ENCODE measurements at places on chromosomes 7 and 10.

DNA sequence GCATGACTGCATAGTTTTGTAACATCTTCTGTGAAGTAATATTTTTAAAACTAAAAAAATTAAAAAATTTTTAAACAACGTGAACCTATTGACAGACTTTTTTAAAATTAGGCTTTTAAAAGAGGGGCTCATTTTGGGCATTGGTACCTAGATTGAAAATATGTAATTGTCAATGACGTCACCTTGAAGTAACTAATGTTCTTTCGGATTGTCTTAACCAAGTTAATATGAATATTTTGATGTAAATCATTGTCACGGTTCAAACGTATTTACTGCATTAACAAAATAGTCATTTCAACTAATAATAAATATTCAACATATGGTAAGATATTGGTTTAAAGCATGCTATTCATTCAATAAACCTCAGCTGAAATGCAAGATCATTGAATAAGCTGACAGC is 719.8 kb downstream of the ANKRD7 start:
- no peak for DNase-seq

DNA sequence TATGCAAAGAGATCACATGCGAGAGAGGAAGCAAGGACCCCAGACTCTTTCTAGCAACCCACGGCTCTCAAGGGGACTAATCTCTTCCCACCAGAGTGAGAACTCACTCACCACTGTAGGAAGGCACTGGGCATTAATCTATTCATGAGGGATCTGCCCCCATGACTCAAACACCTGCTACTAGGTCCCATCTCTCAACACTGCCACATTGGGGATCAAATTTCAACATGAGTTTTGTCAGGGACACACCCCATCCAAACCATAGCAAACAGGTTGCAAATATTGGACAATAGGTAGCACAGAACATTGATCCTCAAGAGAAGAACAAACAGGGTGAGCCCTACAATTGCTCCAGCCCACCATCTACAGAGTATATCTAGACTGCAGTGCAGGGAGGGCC is 740.6 kb downstream of the LRMDA start:
- no peak for DNase-seq

GRCh38 chr7:120521761-120522737 is 249.1 kb downstream of the KCND2 start:
- DNase-seq = no peak

DNA sequence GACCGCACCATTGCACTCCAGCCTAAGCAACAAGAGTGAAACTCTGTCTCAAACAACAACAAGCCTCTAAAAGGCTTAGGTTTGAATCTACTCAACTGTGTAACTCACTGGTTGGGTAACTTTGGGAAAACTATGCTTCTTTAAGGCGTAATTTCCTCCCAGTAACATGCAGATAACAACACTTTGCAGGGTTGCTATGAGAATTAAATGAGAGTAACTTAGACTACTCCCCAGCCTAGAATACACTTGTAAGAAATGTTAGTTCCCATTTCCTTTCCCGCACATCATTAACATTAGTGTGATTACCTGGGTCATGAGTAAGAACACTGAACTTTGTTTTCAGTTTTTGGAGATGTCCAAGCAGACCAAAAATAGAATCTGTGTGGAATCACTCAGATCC is 5.4 kb upstream of the MYPN start:
- no peak for DNase-seq

DNA sequence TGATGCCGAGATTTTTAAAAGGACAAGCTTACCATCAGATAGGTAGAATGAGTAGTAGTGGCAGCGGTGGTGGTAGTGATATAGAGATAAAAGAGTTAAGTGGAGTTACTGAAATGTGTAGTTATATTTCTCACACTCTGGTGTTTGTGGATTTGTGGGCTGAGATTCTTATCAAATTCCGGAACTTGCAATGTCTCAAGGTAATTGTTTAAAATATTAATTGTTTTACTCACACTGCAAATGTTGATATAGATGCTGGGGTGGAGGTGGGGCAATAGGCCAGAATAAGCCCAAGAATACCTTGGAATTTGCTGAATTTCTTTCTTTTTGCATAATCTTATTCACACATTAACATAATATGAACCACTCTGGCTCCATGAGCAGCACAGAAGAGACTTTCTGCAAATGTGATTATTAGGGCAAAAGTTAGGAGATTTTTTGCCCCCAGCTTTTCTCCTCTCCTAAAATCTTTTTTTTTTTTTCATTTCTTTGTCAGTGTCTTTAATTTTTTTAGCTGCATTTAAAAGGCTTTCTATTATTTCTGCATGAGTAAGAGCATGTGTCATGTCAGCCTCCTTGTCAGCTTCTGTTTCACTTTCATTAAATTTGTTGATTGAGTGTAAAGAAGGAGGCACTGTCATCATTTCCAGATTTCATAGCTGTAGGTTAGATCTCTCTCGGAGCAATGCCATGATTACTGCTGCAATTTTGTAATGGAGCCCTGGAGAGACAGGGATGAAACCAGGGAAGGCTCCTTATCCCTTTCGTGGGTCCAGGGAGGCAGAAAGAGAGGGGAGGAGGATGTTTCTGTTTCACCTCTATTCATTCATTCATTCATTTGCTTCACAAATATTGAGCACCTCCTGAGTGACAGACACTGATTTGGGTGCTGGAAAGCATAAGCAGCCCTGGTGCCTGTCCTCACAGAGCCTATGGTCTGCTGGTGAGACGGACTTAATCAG is 13.1 kb upstream of the SGMS1 start:
- DNase-seq = no peak

GRCh38 chr10:11615396-11615795 is 3.9 kb upstream of the USP6NL start:
- DNase-seq = no peak

GRCh38 chr7:134963036-134963435 is 23.3 kb upstream of the AGBL3 start:
- no peak for DNase-seq

DNA sequence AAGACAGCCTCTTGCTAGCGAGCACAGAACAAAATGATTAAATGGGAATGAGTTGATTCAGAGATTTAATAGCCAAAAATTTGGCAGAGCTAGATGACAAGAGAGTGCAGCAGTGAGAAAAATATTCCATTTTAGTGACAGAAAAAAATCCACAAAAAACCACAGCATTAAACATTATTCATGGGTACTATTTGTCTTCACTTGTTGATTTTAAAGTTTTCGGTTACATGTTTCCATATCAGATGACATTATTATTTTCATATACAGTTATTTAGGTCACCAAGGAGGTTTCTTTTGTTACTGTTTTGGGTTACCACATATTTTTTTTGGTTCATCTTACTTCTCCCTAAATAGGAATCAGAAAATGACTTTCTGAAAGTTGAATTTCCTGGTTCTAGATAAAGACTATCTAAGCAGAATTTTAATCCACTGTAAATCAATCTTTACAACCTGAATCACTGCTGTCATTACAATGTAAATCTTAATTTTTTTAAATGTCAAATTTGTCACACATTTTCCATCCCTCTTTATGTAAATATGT is 87.9 kb downstream of the SVIL start:
- no peak for DNase-seq

GRCh38 chr10:85262992-85263391 is 934.6 kb downstream of the CCSER2 start:
- DNase-seq = no peak

- no peak for DNase-seq
These were observed 269.3 kb downstream of the DNAJB6 start for GRCh38 chr7:157606140-157606539.

GRCh38 chr7:31146030-31146429 is 93.9 kb downstream of the ADCYAP1R1 start:
- no peak for DNase-seq

- DNase-seq = no peak
These were observed 1.2 kb downstream of the HOXA10 start for GRCh38 chr7:27172823-27173510.

DNA sequence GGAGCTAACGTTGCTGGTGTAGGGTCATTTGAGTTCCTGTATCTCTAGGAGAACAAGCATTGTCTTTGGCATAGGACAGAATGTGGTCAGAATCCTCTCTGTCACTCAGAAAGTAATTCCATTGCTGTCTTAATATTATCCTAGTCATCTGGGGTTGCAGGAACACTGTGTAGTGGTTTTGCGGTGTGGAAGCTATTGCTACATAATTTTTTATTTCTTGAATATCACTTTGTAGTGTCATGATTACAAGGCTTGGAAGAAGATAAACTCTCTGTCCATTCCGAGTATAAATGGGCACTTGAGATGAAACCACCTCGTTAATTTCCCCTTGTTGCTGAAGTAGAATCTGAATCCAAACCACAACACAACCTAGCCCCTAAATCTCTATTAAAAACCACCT is 919.2 kb downstream of the LRMDA start:
- DNase-seq = no peak

DNA sequence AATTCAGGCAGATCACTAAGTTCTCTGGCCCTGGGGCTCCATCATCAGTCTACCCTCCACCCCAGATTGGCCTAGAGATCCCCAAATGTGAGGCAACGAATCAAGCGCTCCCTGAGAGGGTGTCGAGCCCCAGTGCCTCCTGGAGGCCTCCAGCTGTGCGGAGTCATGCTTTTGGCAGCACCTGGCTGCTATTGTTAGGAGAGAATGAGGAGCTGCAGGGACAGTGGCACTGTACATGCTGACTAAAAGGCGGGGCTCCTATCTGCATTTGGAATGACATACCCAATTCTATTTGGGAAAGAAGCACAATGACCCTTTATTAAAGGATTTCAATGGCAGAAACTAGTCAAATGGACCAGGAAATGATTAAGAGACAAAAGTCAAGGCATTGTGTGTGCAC is 161.8 kb downstream of the DPY19L1 start:
- DNase-seq = no peak

DNA sequence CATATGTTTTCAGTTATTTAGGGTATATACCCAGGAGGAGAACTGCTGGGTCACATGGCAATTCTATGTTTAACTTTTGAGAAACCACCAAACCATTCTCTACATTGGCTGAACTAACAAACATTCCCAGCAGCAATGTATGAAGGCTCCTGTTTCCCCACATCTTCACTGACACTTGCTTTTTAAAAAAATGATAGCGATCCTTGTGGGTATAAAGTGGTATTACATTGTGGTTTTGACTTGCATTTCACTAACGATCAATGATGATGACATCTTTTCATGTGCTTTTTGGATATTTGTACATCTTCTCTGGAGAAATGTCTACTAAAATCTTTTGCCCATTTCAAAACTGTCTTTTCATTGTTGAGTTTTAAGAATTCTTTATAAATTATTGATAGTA is 51.2 kb upstream of the ANAPC16 start:
- DNase-seq = no peak

GRCh38 chr7:46291601-46292150 is 370.6 kb upstream of the IGFBP3 start:
- no peak for DNase-seq

DNA sequence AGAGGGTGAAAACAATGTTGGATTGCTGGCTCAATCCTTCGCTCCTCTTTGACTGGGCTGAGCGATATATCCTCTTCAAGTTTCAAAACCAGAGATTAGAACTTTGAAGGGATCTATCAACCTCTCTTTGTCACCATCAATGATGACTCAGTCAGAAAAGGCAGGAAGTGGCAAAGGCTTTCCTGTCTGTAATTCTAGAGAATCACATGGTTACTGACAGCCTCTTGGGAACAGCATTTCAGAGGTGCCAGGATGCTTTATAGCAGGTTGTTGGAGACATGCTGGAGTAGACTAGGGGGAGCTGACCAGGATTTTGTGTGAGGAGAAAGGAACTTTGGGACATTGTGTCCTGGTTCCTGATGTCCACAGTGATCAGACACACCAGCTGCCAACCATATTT is 81.3 kb downstream of the PRKCQ start:
- DNase-seq = no peak

- DNase-seq = no peak
These were observed 476.2 kb upstream of the FZD8 start for GRCh38 chr10:36118314-36118713.

DNA sequence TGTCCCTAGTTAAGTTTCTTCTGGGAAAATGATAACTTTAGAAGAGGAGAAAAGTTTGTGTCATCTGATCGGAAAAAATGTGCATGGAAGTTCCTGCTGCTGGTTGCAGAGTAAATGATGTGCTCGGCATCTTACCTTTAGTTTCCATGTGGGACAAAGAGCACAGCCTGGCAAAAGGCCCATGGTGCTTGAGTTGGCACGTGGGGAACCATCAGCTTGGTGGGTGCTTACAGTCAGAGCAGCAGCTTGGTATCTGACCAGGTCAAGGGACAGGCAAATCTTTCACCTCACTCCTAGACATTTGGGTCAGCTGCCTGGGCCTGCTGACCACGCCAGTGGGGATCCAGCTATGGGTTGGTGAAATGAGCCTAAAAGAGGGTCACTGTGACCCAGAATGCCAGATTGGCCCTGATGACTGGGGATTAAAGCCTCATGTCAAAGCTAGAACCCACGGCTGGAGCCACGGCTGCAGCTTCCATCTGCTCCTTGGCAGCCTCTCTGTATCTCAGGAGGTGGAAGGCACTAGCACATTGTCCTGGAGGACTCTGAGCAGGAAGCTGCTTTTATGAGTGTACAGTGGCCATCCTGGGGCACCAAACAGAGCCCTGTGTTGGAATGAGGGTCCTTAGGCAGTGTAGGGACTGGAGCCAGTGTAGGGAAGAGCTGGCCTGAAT is 24.7 kb downstream of the VWC2 start:
- DNase-seq = no peak

- DNase-seq = no peak
These were observed 45.3 kb downstream of the STARD3NL start for GRCh38 chr7:38223306-38223705.

- DNase-seq = no peak
These were observed 521 bp downstream of the LIMK1 start for GRCh38 chr7:74083928-74084721.

GRCh38 chr7:87345962-87346371 is 503 bp downstream of the CROT start:
- no peak for DNase-seq

DNA sequence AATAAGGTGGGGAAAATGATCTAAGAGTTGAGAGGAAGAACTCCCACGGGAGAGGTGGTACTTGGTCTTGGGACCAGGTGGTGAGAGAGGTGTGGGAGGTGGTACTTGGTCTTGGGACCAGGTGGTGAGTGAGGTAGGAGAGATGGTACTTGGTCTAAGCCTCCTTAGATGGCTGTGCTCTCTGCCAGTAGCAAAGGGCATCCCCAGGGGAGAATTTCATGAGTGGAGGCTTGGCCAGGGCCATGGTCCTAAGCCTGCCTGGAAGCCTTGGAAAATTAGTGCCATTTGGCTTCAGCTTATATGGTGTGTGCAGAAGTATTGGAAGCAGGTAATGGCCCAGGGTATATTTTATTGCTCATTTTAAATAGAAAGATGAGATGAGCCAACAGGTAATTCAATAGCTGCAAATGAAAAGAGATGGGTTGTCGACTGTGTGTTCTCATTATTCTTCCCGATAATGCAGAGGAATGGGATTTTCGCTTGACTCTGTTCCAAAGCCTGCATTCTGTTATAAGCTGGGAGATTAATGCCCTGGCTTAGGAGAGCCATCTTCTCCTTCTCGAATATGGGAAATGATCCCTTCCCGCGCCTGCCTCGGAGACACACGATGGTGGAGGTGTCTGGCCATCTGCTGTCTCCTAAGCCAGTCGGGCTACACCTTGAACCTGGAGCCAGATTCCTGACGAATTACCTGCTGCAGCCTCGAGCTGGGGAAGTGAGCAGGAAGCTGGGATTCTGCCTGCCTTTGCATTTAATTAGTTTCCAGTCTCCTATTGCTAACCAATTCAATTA is 287.8 kb downstream of the GALNT17 start:
- DNase-seq = no peak
